ENCODE measurements at places on chromosomes 7 and 10.

DNA sequence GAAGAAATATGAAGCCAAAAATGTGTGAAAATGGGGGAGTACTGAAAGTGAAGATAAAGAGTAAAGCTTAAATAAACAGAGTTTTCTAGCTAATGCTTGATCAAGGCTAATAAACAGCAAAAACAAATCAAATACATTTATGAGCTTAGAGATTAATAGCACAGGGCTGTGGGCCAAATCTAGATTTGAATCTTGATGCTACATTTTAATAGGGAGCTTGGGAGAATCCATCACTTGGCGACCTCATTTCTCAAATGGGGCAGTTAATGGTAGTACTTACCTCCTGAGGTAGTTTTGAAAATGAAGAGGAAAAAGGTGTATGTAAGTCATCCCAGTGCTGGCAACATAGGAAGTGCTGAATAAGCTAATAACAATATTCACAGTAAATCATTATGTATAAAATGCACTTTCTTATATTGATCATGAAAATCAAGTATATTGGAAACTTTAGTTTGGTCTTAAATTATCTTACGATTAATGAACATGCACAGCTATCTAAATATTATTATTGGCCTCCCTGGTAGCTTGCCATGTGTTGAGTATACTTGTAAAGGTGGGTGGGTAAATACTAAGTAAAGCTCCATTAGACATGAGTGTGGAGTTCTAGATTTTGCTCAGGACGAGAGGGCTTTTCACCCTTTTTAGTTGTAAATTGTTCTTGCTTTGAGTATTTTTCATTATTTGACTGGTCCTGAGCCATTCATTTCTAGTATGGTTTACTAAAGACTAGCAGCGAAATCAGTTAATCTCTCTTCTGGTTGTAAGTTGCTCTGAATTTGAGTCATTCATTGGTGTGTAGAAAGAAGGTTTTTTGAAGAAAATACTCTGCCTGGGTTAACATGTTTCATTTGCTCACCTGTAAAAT, 5.1 kb downstream of the BICC1 start:
- no peak for DNase-seq

- DNase-seq = no peak
Measured at GRCh38 chr7:121766676-121767075, 106.3 kb upstream of the PTPRZ1 start.

DNA sequence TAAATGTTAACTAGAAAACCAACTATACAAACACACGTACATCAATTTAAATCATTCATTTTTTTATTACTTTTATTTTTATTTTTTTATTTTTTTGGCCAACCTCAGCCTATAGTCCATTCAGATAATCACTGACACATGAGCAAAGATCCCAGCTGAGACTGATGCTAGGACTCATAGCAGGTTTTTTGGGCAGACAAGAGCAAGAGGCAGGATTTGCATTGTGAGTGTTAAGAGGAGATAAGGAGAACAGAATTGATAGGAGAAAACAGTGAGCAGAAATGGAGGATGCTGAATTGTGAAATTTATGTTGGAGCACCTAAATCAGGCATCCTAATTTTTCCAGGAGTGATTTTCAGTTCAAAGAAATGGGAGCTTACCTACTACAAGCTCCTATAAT, 240.3 kb downstream of the SEMA3D start:
- DNase-seq = no peak

DNA sequence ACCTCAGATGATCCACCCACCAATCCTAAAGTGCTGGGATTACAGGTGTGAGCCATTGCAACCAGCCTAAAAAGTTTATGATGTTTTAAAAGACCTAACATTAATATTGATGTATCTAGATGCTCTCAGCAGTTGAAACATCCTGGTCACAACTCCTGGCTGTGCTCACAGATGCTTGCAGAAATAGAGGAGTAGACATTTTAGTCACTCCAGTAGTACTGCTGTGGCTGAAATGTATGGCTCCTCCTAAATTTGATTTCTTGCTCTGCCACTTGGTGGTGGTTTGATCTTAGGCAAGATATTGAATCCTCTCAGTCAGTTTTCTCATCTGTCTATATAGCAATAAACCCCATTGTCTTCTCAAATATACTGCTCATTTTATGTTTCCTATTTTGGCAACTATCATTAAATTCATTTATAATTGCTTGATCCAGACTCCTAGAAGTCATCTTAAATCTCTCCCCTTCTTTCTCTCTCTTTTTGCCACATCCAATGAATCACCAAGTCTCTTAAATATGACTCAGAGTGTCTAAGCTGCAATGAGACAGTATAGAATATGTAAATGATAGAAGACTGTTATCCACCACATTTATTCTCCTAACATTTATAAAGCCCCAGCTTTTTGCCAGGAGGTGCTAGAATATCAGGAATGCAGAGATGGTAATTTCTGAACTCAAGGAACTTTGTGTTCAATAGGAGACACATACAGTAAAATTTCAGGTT, 78.1 kb upstream of the NRBF2 start:
- no peak for DNase-seq

GRCh38 chr7:130961128-130961601, 227.2 kb upstream of the KLF14 start:
- DNase-seq = no peak

GRCh38 chr7:104231054-104232046, 23.5 kb upstream of the ORC5 start:
- peak; percentile 84 for DNase-seq

DNA sequence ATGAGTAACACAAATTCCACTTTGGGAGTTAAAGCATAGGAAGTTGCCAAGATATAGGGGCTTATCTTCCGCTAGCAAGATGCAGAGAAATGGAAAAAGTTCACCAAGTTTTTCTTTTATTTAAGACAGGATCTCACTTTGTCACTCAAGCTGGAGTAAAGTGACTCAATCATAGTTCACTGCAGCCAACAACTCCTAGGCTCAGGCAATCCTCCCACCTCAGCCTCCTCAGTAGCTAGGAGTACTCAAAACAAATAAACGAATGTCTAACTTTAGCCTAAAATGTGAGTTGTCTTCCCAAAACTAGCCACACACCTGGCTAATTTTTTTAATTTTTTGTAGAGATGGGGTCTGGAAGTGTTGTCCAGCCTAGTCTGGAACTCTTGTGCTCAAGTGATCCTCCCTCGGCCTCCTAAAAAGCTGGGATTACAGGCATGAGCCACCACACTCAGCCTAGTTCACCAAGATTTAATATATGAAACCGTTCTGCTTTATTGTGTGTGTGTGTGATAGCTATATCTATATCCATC, 9.9 kb downstream of the VIM start:
- DNase-seq = peak; percentile 25

- no peak for DNase-seq
Measured at GRCh38 chr7:17912050-17912449, 28.2 kb downstream of the SNX13 start.

DNA sequence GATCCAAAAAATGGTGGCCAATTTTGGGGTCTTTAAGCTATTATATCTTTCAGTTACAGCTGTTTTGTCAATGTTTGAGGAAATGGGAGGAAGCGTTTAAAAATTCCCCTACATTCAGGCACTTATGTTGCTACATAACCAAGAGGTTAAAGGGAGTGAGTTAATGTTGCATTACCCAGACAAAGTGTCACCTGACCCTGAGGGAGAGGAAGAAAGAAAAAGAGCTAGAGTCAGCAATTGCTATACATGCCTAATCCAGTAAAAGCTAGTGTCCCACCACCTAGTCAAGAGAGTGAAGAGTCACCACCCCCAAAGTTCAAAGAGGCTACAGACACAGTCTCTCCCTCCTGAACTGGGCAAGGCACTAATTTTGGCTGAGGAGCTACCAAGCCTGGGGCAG, 69.5 kb upstream of the ZNF92 start:
- DNase-seq = no peak

GRCh38 chr10:101272229-101272868, 43.1 kb upstream of the LBX1 start:
- peak; percentile 89 for DNase-seq

DNA sequence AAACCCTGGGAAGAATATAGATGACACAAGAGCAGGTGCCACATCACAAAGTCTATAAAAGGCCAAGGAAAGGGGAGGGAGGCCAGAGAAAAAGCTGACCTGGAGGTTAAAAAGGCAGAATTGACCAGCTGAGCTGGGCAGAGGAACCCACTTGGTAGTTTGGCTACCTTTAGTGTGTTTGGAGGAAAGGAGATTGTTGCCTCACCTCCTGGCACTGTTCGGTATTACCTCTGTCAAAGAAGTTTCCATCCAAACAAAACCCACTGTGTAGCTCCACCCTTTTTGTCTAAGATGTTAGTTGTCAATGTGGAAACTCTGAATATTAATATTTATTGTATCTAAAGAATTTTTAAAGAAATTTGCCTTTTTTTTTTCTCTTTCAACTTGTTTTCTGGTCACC, 23.4 kb downstream of the ENTPD7 start:
- DNase-seq = no peak

DNA sequence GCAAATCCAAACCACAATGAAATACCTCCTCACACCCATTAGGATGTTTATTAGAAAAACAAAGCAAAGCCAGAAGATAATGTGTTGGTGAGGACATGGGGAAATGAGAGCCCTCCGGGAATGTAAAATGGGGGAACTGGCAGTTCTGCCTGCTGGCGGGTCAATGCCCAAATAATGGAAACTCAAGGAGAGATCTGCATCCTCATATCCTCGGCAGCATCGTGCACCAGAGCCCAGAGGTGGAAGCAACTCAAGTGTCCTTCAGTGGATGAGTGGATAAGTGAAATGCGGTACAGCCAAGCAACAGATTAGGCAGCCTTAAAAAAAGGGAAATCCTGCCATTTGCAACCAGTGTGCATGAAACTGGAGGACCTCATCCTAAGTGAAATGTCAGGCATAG, 325.2 kb downstream of the WDR37 start:
- no peak for DNase-seq

DNA sequence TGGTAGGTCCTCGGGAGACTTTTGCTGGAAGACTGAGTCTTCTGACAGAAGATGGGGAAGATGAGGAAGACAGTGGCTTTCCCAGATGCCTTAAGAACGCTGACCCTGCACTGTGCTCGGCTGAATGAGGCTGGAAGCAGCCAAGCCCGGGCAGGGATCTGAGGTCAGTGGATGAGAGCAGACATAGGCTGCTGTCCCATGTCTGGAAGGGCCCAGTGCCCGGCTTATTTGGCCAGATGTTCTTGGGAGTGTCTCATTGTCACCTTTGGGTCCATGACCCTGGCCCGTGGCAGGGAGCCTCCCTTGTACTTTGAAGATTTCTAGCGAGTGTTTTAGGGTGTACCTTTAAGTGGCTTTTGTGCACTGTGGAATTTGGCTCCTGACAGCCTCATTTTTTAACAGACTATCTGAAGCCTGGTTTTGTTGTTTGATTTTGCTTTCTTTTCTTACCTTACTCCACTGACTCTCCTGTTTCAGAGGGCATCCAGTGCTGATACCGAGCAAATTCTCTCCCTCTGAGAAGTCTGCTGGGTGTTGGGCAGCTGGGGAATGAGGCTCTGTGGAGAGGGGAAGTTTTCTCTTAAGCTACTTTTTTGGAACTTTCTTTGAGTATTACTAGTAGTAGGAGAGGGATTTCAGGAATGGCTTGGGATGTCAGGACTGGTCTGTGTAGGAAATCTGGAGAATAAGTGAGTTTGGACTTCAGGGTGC, 61.4 kb downstream of the CREB5 start:
- DNase-seq = no peak

DNA sequence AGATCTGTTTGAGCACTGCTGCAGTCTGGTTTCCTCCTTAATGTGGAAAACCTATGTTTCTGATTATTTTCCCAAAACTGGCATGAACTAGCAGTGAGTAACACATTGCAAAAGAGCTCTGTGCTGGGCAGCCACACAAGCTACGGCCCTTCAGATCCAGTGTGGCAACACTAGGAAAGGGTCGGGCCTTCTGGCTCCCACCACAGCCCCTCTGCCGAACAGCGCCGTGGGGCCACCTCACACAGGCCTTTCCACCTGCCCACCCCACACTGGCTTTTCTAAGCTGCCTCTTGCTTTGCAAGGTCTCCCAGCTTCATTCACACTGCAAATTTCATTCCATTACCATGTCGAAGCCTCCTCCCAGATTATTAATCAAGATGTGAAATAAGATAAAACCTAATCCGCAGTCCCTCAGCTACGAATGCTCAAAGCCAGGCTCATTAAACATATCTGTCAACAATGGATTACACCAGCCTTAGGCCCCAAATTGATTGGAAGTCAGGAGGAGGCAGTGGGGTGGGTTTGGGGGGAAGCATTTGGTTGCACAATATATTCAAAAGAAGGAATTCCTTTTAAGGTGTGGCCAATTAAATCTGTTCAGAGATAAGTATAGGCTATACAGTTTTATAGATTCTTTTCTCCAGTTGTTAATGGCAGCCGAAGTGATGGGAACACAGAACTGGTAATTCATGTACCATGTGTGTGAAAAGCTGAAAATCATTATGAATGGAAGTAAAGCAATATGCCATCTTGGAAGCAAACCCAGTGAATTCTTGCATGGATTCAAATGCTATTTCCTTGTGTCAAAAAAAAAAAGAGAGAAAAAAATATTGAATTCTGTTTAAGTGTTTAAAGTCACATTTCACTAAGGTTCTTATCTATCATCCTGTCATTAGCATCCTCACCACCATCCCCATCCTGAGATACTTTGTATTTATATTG, 223.7 kb downstream of the MTERF1 start:
- DNase-seq = no peak

DNA sequence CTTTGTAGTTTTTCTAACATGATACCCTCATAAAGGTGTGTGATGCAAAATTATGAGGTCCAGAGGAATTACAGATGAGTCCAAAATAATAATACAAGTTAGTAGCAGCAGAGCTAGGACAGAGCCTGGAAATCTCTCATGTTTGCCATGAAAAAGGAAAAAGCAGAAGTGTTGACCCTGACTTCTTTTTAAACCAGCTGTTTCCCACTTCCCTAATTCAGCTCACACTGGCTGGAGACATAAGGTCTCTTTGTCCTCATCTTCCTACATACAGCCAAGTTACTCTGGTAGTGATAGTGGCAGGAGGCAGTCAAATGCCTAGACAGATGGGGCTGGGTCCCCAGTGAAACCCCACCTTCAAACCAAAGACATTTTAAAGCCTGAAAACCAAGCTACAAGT, 269.2 kb downstream of the C7orf25 start:
- no peak for DNase-seq

- peak; percentile 94 for DNase-seq
Measured at GRCh38 chr10:133308421-133309099, at the start of the genes TUBGCP2 and ZNF511. Gene TUBGCP2, minus strand, starts transcription at chr10:133308872. Its CDS starts 5,931 bp downstream, at chr10:133302941. Gene ZNF511, plus strand, starts transcription at chr10:133308914. Its CDS starts 30 bp downstream, at chr10:133308944.

- DNase-seq = no peak
Measured at GRCh38 chr10:28492116-28492920, 40.6 kb upstream of the WAC start.

- DNase-seq = peak; percentile 70
Measured at GRCh38 chr7:75937958-75938786, 23.2 kb downstream of the POR start.

DNA sequence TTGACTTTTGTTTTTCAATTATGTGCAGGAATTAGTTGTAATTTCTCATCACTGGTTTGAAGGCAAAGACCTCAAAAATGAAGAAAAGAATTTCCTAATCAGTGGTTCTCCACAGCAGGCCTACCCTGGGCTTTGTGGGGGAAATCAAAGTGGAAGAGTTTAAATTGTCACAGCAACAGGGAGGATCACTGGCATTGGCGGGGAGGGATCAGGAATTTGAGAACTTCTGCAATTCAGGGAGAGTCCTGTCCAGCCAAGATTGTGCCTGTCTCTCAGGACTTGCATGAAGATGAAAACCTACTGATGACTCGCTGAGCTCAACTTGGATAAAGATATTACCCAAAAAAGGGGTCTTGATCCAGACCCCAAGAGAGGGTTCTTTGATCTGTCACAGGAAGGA, 70.1 kb downstream of the HACD1 start:
- DNase-seq = no peak
